ENCODE measurements at places on chromosomes 3 and 15.

GRCh38 chr3:27960133-27960532, 238.0 kb upstream of the EOMES start:
- DNase-seq = no peak

DNA sequence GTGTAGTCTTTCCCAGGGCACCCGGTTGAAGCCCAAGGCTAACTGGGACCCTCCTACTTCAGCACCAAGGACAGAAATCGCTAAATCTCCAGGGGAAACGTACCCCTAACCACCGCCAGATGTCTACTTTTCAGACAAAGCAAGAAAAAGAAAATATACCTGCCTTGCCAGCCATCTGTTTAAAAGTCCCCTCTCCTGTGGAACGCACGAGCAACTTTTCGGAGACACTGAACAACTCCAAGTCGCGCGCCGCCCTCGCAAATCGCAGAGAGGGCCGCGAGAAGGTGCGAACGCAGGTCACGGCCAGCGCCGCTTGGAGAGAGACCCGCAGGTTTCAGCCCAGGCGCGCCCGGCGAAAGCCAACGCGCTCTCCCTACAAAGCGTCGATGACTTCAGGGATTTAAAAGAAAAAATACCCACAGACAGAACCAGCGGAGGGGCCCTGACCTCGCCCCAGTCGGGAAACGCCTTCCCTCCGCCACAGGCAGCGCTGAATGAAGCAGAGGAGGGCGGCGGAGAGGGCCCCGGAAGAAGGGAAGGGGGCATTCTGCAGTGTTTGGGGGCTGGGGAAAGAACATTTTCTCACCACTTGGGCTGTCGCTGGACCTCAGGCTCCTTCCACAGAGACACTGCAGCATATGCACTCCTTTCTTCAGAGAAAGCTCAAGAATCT, 213.1 kb downstream of the FGF12 start:
- DNase-seq = no peak

DNA sequence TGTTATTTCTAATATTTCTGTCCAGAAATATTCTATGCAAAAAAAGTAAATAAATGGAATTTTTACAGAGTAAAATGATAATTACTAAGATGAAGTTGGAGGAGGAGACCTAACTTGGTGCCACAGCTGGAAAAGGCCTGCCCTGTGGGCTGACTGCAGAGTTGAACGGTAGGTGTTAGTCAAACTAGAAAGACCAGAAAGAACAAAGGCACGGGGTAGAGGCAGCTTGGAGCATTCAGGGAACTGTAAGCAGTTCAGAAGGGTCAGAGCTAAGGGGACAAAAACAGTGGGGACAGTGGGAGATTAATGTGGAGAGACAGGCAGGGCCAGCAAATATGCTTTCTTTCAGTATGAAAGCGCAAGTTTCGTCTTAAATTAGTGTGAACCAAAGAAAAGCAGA, 39.3 kb upstream of the PTPRG start:
- no peak for DNase-seq

DNA sequence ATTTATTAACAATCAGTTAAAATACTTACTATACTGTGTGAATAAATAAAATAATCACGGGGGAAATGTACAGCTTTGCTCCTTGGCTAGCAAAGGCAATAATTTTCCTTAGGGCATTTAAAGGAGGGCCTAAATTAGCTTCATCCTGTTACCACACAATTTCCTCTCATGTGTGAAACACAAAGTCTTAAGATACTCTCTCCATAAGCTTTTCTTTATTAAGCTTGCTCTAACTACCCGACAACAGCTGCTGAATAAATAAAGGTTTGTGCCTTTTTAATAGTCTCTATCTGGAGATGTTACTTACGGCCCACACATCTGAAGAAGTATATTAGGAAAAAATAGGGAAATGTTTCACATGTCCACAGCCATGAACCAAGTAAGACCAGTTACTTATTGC, 29.7 kb downstream of the ZNF106 start:
- DNase-seq = no peak

- no peak for DNase-seq
Measured at GRCh38 chr3:156298938-156299337, 178.6 kb downstream of the KCNAB1 start.

DNA sequence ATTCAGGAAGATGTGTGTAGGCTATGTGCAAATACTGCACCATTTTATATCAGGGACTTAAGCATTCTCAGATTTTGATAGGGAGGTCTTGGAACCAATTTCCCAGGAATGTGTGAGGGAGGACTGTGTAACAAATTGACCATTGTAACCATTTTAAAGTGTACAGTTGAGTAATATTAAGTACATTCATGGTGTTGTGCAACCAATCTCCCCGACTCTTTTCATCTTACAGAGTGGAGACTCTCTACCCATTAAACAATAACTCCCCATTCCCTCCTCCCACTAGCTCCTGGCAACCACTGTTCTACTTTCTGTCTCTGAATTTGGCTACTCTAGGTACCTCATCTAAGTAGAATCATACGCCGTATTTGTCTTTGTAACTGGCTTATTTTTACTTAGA, 5.1 kb downstream of the RCN2 start:
- DNase-seq = no peak

- no peak for DNase-seq
Measured at GRCh38 chr3:71177375-71177774, 406.2 kb downstream of the FOXP1 start.

DNA sequence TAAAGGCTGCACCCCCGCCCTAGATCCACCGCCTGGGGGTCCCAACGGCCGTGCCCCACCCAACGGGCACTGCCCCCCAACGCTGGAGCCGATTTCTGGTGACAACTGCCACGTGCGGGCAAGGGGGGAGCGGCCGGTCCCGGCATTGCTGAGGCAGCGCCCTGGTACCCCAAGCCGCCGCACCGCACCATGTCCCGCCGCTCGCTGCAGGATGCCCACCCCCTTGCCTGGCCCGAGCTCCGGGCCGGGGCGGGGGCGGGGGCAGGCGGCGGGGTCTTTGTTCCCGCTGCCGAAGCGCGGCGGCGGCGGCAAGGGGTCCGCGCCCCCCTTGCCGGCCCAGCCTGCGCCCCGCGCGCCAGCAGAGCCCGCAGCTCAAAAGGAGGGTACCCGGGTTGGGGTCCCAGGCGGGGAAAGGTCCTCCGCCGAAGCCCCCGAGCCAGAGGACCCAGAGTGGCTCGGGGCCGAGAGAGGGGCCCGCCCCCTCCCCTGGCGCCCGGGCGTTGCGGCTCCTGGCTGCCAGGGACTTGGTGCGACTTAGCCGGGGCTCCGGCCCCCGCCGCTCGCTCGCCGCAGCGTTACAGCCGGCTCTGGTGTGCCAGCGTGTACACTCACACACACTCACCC, 678 bp downstream of the SEMA7A start:
- no peak for DNase-seq

- DNase-seq = no peak
Measured at GRCh38 chr15:69999392-70000085, 98.2 kb downstream of the TLE3 start.

- DNase-seq = no peak
Measured at GRCh38 chr15:84772031-84772430, 23.6 kb downstream of the ZNF592 start.

GRCh38 chr3:204102-204501, 7.5 kb downstream of the CHL1 start:
- no peak for DNase-seq

GRCh38 chr15:63010920-63011693, 31.4 kb upstream of the TPM1 start:
- no peak for DNase-seq

DNA sequence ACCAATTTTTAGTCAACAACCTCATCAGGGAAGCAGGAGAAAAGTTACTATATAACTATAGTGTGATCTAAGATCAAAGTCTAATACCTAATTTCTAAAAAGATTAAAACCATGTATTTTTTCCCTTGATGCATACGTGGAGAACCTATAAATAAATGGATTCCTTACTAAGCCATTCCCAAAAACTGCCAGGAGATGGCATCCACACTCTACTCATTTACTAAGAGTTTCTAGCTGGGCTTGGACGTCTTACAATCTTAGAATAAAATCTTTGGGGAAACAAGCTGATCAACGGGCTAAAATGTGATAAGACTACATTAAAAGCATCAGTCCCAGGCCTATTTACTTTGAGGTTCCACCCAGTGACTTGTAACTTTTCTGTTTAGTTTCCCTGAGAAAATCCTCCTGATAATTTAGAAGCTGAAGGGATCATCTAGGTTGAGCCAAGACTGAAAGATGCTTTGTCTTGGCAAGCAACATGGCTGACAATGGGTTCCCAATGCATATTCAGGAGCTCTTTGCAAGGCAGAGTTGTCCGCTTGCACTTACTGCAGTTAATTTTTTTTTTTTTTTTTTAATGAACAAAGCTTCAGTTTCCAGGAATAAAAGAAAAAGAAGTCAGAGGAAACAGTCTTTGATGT, 85.5 kb upstream of the FGF12 start:
- DNase-seq = no peak

GRCh38 chr15:60137711-60138396, 133.7 kb downstream of the FOXB1 start:
- DNase-seq = no peak

DNA sequence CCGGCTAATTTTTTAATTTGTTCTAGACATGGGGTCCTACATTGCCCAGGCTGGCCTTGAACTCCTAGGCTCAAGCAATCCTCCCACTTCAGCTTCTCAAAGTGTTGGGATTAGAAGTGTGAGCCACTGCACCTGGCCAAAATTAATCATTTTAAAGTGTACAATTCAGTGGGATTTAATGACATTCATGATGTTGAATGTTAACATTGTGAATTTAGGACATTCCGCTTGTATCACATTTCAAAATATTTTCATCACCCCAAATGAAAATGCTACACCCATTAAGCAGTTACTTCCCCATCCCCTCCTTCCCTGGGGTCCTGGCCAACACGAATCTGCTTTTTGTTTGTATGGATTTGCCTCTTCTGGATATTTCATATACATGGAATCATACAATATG, 62.1 kb upstream of the CGNL1 start:
- DNase-seq = no peak

GRCh38 chr3:19735111-19735510, 198.9 kb downstream of the EFHB start:
- DNase-seq = no peak

DNA sequence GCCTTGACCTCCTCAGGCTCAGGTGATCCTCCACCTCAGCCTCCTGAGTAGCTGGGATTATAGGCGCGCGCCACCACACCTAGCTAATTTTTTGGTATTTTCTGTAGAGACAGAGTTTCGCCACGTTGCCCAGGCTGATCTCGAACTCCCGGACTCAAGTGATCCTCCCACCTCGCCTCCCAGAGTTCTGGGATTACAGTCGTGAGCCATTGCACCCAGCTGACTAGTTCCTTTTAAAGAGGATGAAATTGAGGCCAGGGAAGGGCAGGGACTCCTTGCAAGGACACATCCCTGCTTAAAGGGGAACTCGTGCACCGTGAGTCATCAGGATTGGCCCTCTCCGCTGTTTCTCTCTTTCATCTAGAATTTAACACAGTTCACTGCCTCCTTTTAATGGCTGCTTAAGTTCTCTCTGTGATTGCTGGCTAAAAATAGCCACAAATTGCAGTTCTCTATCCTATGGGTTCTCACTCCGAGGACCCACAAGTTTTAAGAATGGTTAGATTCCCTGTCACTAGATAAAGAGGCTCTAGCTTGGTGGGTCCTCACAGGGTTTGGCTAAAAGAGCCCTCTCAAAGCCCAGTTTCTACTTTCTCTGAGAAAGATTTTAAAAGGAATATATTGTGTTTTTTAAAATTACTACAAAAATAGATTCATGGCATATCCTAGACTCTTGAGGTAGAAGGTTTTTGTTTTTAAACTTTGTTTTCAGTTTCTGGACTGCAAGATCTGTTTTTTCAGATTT, 1.4 kb downstream of the CRTAP start:
- no peak for DNase-seq

DNA sequence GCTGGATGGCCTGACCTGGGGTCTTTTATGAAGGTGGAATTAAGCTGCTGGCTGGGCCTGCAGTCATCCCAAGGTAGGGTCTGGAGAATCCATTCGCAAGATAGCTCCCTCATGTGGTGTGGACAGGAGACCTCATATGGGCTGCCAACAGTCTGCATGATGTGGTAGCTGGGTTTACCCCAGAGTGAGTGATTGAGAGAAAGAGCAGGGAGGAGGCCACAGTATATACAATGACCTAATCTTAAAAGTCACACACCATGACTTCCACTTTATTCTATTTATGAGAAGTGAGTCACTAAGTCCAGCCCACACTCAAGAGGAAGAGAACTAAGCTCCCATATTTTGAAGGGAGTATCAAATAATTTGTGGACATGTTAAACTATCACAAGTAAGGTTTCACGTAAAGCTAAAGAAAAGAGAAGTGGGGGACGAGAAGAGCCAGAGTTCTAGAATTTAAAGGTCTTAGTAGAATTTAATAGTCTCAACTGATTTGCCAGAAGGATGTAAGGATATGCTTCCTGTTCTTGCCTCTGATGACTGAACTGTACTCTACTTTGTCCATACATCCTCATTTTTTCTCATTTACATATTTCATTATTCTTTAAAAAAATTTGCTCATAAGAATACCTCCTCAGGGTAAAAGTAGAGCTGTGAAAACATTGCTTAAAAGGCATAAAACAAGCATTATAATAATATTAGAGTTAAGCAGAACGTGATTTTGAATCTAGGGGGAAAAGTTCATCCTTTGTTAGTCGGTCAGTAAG, 184.4 kb downstream of the PEX5L start:
- no peak for DNase-seq

DNA sequence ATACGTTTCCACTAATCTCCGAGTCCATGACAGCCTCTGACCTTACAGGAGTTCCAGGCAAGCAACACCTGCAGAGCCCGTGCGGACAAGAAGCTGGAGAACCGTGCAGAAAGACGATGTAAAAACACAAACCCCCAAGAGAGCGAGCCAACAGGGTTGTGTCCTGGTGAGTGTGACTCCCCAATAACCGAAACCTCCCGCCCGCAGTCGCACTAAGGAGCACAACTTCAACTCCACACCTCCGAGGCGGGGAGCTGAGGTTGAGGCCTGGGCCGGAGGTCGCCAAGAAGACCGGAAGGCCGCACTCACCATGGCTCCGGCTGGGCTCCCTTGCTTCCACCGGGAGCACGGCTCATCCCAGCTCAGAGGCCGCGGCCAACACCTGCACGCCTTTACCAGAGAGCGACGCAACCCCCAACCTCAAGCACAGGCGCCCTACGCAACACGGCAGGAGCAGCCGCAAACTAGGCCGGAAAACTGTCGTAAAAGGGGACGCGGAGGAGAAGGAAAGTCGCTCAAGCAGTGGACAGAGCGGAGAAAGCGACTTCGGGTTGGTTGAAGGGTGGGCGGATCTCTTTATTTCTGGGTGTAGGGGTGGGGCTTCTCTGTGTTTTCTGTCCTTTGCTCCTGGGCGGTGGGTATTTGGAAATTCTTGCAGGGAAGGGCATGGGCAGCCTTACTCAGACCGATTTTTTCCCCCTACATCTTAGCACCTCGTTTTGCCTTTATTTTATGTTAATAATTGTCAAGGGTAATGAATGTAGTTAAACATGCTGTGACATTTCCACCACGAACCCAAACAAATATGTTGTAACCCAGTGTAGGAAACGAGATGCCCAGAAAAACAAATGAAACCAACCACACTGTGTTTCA, at the start of gene DNAJC19:
TSS of gene DNAJC19 (minus strand) at position 446 of the 873 bp plus-strand sequence. CDS start at position 312, 134 bp downstream.
- DNase-seq = no peak

All from vagina (tissue), 2 donors.